ENCODE measurements at places on chromosomes 1 and 21.

GRCh38 chr1:155537193-155537592 is 25.4 kb downstream of the ASH1L start:
- no peak for DNase-seq

- no peak for DNase-seq
Measured at GRCh38 chr1:65979136-65980044, 186.7 kb downstream of the PDE4B start.

GRCh38 chr1:206800411-206800810 is 28.1 kb upstream of the IL10 start:
- no peak for DNase-seq

DNA sequence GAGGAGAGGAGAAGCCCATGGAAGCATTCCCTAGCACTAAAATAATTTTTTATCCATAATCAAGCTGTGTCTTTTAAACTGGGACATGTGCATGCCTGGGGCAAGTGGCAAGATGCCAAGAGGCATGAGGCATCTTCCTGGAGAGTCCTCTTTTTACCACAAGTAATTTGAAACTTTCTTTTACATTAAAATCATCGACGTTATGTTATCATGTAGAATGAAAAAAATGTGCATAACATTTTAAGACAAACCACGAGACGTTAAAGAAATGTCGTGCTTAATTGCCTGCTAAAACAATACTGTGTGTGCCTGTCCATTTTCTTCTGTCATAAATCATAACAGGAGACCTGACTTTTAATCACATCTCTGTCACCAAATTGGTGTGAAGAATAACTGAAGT is 1.5 kb downstream of the STYXL2 start:
- DNase-seq: no peak

DNA sequence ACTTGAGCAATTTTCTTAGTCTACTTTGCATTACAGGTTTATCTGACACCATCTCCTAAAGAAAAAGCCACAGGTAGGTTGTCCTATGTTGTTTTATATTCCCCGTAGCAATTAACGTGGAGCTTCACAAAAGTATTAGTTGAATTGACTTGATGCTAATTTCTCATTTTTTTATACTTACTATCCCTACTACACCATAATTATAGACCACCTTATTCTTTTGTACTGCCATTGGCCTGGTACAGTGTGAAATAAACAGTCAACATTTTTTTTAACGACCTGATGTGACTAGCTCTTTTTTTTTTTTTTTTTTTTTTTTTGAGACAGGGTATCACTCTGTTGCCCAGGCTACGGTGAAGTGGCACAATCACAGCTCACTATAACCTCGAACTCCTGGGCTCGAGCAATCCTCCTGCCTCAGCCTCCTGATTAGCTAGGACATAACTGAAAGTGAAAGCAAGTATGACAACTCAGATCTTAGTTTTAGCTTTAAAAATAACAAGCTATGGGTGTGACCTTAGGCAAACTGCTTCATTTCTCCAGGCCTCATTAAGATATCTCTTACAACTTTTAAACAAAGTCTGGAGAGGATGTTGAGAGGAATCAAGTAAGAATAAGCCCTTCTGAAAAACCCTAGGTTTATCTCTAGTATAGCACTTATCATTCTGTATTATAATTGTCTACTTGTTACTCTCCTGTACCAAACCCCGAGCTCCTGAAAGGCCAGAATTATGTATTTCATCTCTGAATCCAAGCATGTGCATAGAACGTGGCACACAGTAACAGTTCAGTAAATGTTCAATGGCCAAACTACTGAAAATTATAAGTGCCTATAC is 49.5 kb downstream of the LUZP1 start:
- DNase-seq: no peak

DNA sequence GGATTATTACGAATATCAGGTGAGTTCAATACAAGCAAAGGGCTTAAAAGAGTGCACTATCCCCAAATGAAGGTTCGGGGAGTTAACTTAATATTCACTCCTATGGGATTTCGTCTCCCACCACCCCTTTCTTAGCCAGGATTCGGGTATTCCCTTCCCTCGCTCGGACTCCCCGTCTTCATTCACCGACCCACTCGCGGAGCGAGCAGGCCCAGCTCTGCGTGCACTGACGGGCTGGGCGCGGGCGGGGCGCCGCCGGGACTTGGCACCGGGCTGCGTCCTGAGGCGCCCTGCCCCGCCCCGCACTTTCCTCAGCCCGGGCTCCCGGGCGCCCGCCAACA is 7.7 kb upstream of the MPZL1 start:
- DNase-seq: no peak

DNA sequence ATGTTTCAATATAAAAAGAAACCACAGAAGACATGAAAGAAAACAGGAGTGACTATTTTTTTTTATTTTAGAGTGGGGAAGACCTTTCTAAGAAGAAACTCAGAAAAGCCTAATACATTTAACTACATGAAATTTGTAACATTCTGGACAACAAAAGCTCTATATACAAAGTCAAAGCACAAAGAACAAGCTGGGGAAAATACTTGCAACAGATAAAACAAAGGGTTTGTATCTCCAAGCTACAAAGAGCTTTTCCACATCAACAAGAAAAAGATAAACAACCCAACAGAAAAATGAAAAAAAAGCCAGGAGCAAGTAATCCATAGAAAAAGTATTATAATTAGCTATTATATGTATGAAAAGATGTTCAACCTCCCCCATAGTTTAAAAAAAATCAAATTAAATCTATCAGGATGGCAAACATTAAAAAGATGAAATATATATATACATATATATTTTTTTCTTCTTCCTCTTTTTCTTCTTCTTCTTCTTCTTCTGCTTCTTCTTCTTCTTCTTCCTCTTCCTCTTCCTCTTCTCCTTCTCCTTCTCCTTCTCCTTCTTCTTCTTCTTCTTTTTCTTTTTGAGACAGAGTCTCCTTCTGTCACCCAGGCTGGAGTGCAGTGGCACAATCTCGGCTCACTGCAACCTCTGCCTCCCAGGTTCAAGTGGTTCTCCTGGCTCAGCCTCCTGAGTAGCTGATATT is 49.1 kb upstream of the EPS8L3 start:
- no peak for DNase-seq

DNA sequence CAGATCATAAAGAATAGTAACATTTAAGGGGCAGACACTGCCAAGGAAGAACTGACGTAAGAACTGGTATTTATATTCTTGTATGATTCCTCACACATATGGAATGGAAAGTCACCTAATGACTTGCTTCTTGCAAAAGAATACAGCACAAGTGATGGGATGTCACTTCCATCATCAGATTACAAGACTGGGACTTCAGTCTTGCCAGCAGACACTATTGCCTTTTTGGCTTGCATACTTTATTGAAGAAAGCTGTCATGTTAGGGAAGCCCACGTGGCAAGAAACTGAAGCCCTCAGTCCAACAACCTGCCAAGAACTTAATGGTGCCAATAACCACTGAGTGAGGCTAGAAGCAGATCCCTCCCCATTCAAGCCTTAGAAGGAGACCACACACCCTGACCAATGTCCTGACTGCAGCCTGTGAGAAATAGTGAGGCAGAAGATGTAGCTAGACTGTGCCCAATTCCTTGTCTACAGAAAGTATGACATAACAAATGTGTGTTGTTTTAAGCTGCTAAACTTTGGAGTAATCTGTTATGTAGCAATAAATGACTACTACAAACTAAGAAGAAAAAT is 12.0 kb downstream of the EGLN1 start:
- no peak for DNase-seq

DNA sequence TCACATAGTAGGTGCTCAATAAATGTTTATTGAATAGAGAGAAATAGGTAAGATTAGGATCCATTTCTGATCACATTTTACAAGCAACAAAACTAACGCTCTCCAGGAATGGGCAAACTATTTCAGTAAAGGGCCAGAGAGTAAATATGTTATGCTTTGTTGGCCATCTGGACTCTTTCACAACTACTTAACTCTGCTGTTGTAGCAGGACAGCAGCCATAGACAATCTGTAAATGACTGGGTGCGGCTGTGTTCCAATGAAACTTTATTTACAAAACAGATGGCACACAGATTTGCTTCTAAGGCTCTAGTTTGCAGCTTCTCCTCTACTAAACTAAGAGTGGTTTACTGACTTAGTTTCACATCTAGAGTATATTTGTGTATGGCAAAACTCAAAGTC is 83.0 kb upstream of the BACH1 start:
- DNase-seq: no peak

DNA sequence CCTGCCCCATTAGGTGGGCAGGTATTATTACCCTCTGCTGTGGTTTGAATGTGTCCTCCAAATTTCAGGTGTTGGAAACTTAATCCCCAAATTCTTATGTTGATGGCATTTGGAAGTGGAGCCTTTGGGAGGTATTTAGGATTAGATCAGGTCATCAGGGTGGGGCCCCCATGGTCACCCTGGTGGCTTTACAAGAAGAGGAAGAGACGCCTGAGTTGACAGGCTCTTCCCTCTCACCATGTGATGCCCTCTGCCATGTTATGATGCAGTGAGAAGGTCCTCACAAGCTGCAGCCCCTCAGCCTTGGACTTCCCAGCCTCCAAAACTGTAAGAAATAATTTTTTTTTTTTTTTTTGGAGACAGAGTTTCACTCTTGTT is 8.8 kb upstream of the THEMIS2 start:
- DNase-seq: no peak
